ENCODE measurements at places on chromosomes 4 and X. TPM values are rescaled to one million over a fixed set of nuclear protein-coding genes. Genes with fewer than 3 reads are reported as not detected.

DNA sequence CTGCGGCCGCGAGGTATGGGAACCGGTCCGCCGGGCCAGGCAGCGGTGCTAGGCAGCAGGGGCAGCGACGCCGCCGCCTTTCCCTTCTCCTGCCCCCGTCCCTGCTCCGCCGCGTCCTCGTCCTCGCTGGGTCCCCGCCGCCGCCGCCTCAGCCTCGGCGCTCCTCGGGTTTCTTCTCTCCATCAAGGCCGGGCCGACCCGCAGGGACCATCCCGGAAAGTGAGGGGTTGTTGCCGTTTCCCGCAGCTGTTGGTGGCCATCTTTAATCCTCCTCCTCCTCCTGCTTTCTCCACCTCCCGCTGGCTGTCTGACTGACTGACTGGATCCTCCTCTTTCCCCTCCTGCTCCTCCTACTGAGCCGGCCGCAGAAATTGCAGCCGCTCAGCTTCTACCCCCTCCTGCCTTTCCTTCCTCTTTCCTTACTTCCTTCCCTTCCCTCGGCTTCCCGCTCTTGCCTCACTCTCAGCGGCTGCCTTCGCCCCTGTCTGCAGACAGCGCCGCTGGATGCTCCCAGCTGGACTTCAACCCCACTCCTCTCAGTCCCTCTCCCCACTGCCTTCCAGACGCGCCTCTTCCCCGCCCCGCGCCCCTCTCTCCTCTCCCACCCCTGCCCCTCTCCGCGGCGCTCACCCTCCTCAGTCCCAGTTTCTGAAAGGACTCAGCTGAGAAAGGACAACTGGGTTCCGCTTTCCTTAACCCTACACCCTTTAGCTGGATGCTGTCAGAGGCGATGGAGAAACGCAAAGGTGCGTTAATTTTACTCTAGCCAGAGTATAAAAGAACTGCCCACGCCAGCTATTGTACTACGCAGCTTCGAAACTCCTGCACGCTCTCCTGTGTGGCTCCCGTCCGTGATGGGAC lies at the start of gene WDFY3:
Gene WDFY3 (minus strand): TSS at position 309 of the 861 bp plus-strand sequence. CDS start 106,099 bp downstream, outside the sequence.
- H3K4me1 ChIP-seq = no peaks in the 10 kb centered on the region
- H3K27ac ChIP-seq = peak within 1 kb of the TSS; percentile 96
- H3K36me3 ChIP-seq = no peaks in the 10 kb centered on the region
- H3K27me3 ChIP-seq = no peaks in the 10 kb centered on the region

- H3K36me3 ChIP-seq = no peaks in the 10 kb centered on the region
- no peaks in the 10 kb centered on the region for H3K27me3 ChIP-seq
- DNase-seq = no peak
- no peaks in the 10 kb centered on the region for H3K4me1 ChIP-seq
- no peak overlapping the region for H3K27ac ChIP-seq
These were observed 267.6 kb downstream of the TENM3 start for GRCh38 chr4:182510836-182511235.

DNA sequence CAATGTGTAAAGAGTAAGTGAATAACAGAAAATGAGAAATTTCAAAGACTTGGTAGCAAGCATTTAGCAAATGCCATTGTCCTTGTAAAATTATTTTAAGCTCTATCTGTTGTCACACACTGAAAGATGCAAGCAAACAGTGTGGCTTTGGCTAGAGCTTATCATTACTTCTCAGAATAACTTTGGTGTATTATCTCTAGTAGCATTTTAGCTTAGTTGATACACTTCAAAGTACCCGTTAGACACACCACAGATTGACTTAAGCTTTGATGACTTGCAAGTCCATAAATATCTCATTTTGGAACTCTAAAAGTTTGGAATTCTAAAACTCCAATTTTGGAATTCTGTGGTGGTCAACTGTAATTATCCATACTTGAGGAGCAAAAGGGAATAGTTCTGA lies 98.6 kb downstream of the PDLIM5 start:
- H3K36me3 ChIP-seq = no peaks in the 10 kb centered on the region
- no peak overlapping the region for H3K4me3 ChIP-seq
- DNase-seq = no peak
- H3K27ac ChIP-seq = no peak overlapping the region

GRCh38 chrX:45758738-45759397 lies 558.2 kb upstream of the DIPK2B start:
- H3K36me3 ChIP-seq = no peaks in the 10 kb centered on the region
- H3K4me1 ChIP-seq = no peaks in the 10 kb centered on the region
- H3K27me3 ChIP-seq = peaks cover 23% of the 10 kb centered on the region

GRCh38 chr4:116073051-116073450 lies 959.6 kb upstream of the NDST4 start:
- H3K4me1 ChIP-seq = no peaks in the 10 kb centered on the region
- H3K27ac ChIP-seq = no peak overlapping the region
- DNase-seq = no peak

DNA sequence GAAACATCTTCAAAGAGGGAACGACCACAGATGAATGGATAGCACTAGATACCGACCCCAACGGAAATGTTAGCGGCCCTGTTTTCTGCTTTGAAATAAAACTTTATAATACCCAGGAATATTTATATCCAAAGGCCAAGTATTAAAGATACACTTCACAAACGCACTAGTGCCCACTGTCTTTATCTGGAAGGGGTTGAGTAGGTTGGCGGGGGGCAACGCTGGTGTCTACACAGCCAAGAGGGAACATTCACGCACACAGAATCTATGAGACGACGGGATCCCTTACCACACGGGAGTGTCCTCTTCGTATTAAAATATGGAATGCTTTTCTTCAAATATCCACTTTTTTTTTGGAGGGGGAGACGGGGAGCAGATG lies 3.3 kb downstream of the HAND2 start:
- no peaks in the 10 kb centered on the region for H3K36me3 ChIP-seq
- peaks cover 95% of the 10 kb centered on the region for H3K27me3 ChIP-seq
- H3K27ac ChIP-seq = peak overlapping the region; percentile 91
- no peak for DNase-seq
- H3K4me1 ChIP-seq = no peaks in the 10 kb centered on the region

- H3K27me3 ChIP-seq = no peaks in the 10 kb centered on the region
- no peaks in the 10 kb centered on the region for H3K36me3 ChIP-seq
- H3K4me3 ChIP-seq = no peak overlapping the region
- no peaks in the 10 kb centered on the region for H3K4me1 ChIP-seq
These were observed 164.2 kb upstream of the NRK start for GRCh38 chrX:105658136-105658535.

GRCh38 chr4:8118035-8118434 lies 40.6 kb downstream of the ABLIM2 start:
- DNase-seq = no peak
- H3K4me3 ChIP-seq = no peak overlapping the region
- no peaks in the 10 kb centered on the region for H3K36me3 ChIP-seq
- no peaks in the 10 kb centered on the region for H3K27me3 ChIP-seq
- H3K27ac ChIP-seq = no peak overlapping the region
- H3K4me1 ChIP-seq = no peaks in the 10 kb centered on the region

DNA sequence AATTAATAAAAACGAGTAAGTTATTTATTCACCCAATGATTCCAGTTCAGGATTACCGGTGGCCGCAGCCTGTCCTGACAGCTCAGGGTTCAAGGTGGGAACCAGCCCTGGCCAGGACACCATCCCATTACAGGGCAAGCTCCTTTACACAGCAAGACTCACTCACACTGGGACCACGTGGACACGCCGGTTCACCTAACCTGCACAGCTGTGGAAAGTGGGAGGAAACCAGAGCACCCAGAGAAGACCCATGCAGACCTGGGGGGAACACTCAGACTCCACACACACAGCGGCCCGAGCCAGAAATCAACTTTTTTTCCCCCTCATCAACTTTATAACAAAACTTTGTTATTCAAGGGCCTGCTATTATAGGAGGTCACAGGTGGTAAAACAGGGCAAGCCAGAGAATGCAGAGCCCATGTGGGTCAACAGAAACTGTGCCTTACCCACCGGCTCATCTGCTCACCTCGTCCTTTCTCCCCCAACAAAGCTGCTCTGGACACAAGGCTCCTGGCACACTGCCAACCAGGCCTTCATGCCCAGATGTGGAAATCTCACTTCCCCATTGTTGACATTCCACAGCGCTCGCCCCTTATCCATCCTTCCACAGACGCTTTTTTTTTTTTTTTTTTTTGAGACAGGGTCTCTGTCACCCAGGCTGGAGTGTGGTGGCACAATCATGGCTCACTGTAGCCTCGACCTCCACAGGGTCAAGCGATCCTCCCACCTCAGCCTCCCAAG lies 8.0 kb upstream of the ODAPH start:
- no peaks in the 10 kb centered on the region for H3K36me3 ChIP-seq
- DNase-seq = no peak

DNA sequence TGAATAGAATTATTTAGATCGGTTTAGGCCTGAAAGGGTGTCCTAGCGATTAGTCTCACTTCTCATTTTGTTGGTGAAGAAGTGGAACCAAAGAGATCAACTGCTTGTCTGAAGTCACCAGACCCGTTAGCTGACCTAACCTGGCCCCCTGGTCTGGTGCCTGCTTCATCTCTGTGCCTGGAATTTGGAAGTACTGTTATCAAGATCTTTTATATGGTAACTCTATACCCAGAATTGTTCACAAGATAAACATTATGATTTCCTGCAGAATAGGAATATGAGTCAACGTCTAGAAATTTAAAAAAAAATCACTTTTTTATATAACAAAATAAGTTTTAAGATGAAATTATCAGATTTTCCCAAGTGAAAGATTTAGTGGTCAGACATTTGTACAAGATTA lies 37.2 kb downstream of the LRP2BP start:
- no peaks in the 10 kb centered on the region for H3K4me1 ChIP-seq
- H3K4me3 ChIP-seq = no peak overlapping the region
- no peaks in the 10 kb centered on the region for H3K27me3 ChIP-seq
- no peak for DNase-seq

- H3K4me1 ChIP-seq = no peaks in the 10 kb centered on the region
- no peak overlapping the region for H3K4me3 ChIP-seq
- peaks cover 18% of the 10 kb centered on the region for H3K27me3 ChIP-seq
- H3K27ac ChIP-seq = no peak overlapping the region
- H3K36me3 ChIP-seq = no peaks in the 10 kb centered on the region
- DNase-seq = no peak
These were observed 53.0 kb downstream of the AMELX start for GRCh38 chrX:11346121-11346682.

The RASSF6 gene
- total RNA-seq = not detected

The TENM3 gene
- 8.8 TPM for total RNA-seq

The SPP1 gene
- 508 TPM for total RNA-seq

The FAM53A gene
- total RNA-seq = 7.2 TPM

The ABLIM2 gene
- total RNA-seq = 8.2 TPM

The DCUN1D4 gene
- 57.4 TPM for total RNA-seq

The THOC2 gene
- total RNA-seq = 72.8 TPM

The SCFD2 gene
- 33.8 TPM for total RNA-seq

The TREX2 gene
- total RNA-seq = 1.9 TPM

The FGB gene
- not detected for total RNA-seq

Measured in breast epithelium (tissue), 4 donors.